Activated T-helper 17 cell treated with anti-CD3 and anti-CD28 coated beads, Interleukin-2, amount 50 U/mL, for 72 hours (primary cell): ENCODE measurements at places on chromosomes 4 and X.

- no peak for ATAC-seq
Observed at GRCh38 chr4:5114950-5115349, 63.7 kb downstream of the STK32B start.

DNA sequence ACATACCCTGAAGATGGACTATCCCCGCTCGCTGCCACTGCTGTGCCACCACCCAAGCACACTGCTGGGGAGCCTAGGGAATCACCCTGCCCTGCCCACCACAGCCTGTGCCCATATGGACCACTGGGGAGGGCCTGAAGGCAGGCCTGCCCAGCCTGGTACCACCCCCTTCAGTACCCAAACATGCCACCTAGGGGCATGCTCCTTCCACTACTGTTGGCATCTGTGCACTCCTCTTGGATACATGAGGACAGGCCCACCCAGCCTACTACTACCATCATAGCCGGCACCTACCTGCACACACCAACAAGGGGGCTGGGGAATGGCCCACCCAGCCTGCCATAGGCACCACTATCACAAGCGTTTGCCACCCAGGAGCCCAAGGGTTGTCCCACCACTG lies 30.1 kb upstream of the PRDX4 start:
- no peak for ATAC-seq

DNA sequence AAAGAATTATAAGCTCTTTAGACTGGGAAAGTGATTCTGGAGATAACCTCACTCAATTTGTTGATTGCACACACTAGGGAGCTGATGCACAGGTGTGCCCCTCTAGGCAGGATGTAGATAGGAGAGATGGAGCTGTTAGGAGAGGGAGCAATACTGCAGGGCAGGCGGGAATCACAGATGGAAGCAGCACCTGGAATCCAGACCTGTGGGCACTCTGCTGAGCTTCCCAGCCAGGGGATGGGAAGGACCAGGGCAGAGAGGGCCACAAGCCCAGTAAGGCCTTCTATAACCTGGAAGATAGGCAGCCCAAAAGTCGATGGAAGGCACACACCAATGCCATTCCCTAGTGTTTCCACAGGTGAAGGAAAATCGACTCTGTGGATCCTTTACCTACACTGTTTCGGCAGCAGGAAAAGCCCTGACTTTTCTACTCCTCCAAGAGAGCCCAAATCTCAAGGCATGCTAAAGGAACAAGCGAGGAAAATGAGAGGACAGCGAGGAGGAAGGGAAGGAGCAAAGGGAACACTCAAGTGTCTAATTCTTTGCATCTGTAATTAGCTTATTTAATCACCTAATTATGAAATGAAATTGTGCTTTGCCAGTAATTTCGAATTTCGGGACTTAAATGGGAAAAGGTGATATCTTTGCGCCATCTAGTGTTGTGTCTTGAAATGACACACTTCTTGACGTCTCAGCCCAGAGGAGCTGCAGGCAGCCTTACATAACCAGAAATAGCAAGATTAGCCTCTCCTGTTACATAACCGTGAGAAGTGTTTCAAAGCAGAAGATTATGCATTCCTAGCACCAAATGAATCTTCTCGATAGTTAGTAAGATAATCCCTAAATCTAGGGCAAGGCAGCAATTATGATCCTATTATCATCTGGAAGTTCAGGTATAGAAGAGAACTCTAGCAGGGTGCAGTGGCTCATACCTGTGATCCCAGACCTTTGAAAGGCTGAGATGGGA lies 31.0 kb upstream of the TLR3 start:
- ATAC-seq = peak; percentile 38

- peak; percentile 39 for ATAC-seq
Observed at GRCh38 chr4:108751321-108751720, 11.5 kb downstream of the ETNPPL start.
